ENCODE measurements at places on chromosomes 7 and 10. TPM values are rescaled to one million over a fixed set of nuclear protein-coding genes. Genes with fewer than 3 reads are reported as not detected.

Gene GPR15LG
- 404 TPM for total RNA-seq

GRCh38 chr10:78318305-78318704, 284.6 kb downstream of the RPS24 start:
- ATAC-seq, result no peak

Gene FAM241B
- 2.9 TPM for total RNA-seq

Gene LIPA
- 26.6 TPM for total RNA-seq

Gene TMEM72
- total RNA-seq, result not detected

DNA sequence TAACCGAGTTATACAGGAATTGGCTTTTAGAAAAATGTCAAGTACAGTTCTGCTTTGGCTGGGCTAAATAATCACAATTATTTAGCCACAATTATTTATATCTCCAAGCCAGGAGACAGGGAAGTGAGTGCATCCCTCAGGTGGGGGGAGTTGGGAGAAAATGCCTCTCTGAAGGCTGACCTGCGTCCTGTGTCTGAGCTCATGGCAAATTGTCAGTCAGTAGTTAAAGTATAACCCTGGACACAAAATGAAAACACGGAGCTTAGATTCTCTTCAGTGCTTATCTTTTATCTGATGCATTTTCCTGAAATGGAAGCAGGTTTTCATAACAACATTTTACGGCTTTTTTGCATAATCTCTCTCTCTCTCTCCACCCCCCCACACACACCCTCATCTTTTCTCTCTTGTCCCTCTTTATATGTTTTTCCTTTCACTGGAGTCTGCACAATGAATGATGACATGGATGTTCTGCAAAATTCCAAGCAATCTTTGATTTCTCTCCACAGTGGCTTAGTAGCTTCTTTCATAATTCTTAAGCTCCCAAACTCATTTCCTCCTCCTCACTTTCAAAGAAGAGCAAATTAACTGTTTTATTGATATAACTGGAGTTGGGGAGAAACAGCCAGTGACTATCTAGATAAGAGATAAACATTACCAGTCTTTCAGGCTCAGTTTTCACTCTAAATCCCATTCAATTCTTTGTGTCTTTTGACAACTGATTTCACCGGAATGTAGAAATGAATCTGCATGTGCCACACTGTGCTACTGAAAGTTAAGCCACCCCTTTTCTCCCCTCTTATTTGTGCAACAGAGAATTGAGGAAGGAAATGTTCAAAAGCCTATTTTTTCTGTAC, 521.4 kb upstream of the GHITM start:
- ATAC-seq, result no peak

DNA sequence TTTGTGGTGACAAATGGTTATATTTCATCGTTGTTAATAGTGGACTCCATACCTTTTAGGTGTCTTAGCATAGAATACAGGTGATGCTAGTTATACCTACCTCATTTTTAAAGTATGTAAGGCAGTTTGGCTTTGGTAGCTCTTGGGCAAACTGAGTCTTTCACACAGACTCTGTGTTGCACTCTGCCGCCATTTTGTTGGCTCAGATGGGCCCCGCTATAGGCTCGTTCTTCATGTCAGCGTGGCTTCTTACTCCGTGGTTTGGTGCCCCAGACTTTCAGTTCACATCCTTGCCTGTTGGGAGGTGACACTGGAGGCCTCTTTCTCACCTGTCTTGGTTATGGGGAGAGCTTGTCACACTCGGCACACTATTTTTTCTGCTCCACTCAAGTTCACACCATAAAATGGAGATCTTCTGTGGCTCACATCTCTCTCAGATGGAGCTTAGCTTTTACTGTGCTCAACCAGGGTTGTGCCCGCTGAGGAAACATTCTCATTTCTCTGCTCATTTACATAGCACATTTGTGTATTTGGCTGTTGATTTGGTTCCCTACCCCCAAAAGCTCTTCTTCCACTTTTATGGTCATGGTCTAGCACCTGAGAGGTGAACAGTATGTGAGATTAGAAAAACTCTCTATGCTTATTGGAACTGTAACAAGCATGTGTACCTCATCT, 178.5 kb downstream of the ARID5B start:
- no peak for ATAC-seq

Gene ANK3
- 39.1 TPM for total RNA-seq

GRCh38 chr10:107083388-107084009, 81.0 kb downstream of the SORCS1 start:
- ATAC-seq, result no peak

Gene HTR5A
- total RNA-seq, result not detected

Gene CYP3A4
- total RNA-seq, result 0.24 TPM

DNA sequence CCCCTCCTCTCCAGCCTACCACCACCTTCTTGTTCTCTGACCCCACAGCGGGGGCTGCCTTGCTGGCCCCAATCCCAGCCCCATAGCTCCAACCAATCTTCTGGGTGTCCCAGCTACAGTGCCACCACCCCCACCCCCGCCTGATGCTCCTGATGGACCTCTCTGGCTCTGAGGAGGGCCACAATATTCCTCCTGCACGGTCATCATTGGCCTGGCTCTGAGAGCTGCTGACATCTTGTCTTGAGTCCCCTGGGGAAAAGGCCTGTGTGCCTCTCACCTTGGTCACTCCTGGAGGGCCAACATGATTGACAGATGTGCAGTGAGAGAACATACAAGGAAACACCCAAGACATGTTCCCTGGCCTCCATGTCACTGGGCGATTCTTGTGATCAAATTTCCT, 7.6 kb downstream of the GDF2 start:
- ATAC-seq, result no peak

Gene LIPN
- total RNA-seq, result 1.4 TPM

DNA sequence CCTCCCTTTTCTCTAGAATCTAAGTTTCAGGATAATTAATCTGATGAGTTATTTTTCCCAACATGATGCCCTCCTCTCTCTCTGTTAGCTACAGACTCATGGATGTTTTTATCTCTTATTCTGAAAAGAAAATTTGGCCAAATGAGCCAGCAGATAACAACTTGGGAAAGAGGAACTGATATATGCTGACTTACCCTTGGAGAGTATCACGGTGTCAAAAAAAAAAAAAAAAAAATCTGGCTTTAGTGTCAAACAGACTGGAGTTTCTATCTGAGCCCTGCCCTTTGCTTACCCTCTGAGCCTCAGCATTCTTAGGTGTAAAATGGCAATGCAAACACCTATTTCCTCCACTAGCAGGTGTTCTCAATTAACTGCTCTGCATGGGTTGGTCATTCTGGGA, 190.4 kb downstream of the AHR start:
- ATAC-seq, result no peak

- no peak for ATAC-seq
Observed at GRCh38 chr10:35613597-35614226, 8.6 kb downstream of the GJD4 start.

GRCh38 chr10:113493195-113493594, 59.7 kb upstream of the HABP2 start:
- ATAC-seq, result peak; percentile 61

DNA sequence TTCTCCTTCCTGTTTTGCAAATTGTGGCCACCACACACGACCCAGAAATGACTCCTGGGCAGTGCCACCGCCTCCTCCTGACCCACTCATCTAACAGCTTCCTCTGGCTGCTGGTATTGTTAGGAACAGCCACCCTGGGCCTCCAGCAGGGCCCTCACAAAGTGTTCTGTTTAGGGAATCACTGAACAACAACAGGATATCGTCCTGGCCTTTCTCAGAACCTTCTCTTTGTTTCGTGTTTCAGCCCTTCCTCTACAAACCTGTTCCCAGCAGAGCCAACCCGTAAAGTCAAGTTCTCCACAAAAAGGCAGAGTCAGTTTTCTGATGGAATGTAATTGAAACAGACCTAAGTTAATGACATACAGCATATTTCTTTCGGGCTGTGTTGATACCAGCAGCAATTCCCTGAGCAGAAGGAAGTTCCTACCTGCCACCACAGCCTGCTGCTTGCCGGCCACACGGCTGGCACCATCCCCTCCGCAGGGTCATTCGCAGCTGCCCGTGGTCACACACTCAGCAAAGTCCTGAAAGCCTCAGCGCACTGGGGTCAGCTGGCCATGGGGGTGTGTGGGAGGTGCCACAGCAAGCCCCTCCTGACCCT, 91.7 kb upstream of the PITRM1 start:
- ATAC-seq, result no peak

Gene SPDYE2
- not detected for total RNA-seq

Gene TMEM176B
- total RNA-seq, result 4.2 TPM

Gene KNDC1
- total RNA-seq, result 3.8 TPM

Gene VAX1
- 0.12 TPM for total RNA-seq

DNA sequence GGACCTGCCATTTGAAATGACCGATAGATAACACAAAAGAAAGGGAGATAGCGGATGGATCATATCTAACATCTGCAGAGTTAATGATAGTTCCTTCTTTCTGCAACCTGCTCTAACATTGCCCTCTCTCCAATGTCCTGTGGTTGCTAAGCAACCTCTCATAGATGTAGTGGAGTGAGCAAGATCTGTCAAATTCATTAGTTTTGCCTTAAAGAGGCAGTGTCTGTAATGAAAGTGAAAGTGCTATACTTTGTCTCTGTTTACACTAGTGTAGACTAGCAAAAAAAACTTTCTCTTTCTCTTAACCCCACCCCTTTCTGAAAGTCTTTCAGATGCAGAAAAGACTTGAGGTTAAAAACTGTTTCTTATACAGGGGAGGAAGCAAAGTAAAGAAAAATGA, 1196.9 kb downstream of the SORCS3 start:
- no peak for ATAC-seq

Gene STRIP2
- total RNA-seq, result 3.4 TPM

DNA sequence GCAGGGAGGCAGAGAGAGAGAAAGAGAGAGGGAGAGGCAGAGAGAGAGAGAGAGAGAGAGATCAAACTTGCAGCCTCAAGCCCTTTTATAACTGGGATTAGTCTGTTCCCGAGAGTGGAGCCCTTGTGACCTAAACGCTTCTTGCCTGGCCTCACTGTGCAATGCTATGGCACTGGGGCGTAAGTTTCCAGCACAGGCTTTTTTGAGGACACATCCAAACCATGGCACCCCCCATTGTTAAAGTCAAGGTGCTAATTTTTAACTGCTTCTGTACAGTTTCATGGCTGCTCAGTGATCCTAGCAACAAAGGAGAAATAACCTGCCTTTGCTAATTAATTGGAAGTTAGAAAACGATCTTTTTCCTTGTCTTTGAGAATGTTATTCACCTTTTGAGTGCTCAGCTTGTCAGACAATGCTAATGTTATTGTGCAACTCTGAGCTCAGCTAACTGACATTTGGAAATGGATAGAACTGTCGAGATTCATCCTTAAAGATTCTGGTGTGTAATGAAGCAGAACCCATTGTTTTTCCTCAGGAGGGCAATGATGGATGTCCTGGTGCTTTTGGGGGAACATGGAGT, 268.4 kb downstream of the GLRX3 start:
- no peak for ATAC-seq

Gene TMEM26
- total RNA-seq, result 0.24 TPM

Gene ZNF804B
- total RNA-seq, result not detected

- no peak for ATAC-seq
Observed at GRCh38 chr10:56139405-56139804, 221.7 kb downstream of the ZWINT start.

DNA sequence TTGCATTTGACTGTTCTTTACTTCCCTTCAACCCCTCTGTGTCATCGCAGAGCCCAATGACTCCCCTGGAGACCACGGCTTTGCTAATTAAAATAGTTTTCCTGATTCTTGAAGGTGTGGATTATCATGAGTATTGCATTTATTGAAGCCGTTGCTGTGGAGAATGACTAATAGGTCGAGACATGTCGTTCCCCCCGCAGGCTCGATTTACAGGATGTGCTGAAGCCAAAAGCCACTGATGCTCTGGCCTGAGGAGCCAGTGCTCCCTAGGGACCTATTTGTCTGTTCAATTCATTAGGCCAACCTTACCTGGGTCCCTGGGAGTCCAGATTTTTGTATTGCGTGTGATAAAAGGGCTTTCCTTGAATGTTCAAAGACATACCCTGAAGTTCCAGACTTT, 102.3 kb downstream of the NPTX2 start:
- ATAC-seq, result no peak

Gene UPK3B
- total RNA-seq, result 9.6 TPM

DNA sequence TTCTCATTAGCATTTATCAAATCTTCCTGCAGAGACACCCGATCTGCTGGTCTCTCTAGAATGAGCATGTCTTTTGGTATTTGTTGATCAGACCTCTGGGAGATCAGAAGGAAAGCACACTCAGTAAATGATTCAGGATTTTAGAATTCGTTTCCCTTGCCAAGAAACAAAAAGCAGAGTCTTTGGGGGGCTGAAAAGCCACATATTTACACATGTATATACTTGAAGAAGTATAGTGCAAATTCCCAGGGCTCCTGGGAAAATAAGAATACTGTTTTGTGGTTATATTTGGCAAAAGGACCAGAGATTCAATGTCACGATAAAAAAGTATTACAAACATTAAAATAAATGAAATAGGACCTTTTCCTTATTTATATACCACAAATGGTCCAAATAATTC, 100.2 kb downstream of the AGMO start:
- ATAC-seq, result no peak

Gene RINT1
- total RNA-seq, result 14.1 TPM

Gene LRRC4
- total RNA-seq, result 16.7 TPM

GRCh38 chr7:129188372-129188891, at the start of gene SMO:
Gene SMO, plus strand, starts transcription at chr7:129188633. Its CDS starts 519 bp downstream, at chr7:129189152.
- peak; percentile 19 for ATAC-seq

Gene KMT2C
- 48.2 TPM for total RNA-seq

Measured in esophagus mucosa (tissue), 1 donor.